ENCODE measurements at places on chromosomes 7 and 10.

DNA sequence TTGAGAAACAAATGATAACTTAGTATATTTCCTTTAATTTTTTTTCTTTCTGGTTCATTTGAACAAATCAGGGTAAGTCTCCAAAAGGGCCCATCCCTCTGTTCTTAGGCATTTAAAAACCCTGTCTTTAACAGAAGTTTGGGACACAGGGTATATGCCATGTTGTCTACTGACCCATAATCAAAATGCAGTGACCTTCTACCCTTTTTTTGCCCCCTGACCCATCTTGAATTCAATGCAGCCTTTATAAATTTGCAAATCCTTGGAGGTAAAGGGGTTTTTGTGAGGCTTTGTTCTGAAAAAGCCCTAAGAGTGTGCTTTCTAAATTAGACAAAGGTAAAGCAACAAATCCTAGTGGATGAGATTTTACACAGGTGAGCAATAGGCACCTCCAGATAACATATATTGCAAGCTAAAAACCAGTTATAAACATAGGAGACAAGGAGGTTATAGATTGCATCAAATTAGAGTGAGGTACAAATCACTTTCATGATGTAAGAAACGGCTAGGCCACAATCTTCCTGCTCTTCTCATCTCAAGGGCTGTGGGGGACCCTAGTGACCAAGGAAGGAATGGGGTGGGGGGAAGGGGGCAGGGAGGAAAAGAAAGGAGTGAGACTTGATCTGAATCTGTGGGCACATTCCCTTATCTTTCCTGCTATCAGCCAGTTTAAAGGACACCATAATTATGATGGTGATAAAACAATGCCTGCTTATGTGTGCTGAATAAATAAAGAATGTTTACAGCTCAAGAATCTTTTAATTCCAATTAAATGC, 2.7 kb downstream of the SKIDA1 start:
- no peak for DNase-seq

DNA sequence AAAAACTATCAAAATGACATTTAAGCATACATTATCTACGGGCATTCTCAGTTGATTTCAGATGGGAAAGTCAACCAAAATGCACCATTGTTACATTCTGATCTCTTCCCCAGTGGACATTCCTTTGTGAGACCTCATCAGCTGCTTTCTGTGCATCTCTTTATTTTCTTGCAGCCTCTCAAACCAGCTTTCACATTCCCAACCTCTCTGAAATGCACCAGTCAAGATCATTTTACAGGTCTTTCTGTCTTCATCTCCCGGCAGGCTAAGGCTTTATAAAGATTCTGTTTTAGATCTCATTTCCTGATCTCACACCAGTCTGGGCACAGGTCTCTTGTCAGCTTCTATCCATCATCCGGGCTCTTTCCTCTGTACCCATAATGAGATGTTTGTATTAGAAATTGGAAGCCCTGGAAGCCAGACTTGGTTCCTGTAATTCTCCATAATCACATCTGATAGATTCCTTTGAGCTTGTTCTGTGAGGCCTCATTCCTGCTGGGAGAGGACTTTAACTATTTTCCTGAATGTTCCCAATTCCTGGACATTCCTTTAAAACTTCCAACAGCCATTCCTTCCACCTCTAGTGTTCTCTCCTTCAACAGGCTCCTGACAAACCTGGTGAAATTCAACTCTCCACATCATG, 44.3 kb upstream of the ARL4A start:
- DNase-seq, result no peak

- no peak for DNase-seq
These were observed 241.7 kb upstream of the GHITM start for GRCh38 chr10:83897626-83898025.

- peak; percentile 94 for DNase-seq
These were observed 106.0 kb downstream of the CUBN start for GRCh38 chr10:17023386-17024298.

DNA sequence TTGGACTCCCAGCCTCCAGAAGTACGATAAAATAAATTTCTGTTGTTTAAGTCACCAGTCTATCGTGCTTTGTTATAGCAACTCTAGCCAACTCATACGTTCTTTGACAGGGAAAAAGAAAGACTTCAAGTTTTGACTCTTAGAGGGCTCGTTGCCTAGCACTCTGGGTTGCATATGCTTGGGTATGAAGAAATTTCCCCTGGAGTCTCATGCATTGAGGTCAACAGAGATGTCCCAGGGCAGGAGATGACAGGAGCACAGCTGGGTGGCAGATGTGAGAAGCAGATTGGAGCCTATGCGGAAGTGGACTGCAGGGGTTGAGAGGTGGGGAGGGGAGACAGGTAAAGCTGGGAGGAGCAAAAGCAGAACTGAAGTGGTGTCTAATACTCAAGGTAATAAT, 63.3 kb upstream of the JAZF1 start:
- no peak for DNase-seq

- DNase-seq, result no peak
These were observed 10.3 kb upstream of the H2AZ2 start for GRCh38 chr7:44858161-44858560.

DNA sequence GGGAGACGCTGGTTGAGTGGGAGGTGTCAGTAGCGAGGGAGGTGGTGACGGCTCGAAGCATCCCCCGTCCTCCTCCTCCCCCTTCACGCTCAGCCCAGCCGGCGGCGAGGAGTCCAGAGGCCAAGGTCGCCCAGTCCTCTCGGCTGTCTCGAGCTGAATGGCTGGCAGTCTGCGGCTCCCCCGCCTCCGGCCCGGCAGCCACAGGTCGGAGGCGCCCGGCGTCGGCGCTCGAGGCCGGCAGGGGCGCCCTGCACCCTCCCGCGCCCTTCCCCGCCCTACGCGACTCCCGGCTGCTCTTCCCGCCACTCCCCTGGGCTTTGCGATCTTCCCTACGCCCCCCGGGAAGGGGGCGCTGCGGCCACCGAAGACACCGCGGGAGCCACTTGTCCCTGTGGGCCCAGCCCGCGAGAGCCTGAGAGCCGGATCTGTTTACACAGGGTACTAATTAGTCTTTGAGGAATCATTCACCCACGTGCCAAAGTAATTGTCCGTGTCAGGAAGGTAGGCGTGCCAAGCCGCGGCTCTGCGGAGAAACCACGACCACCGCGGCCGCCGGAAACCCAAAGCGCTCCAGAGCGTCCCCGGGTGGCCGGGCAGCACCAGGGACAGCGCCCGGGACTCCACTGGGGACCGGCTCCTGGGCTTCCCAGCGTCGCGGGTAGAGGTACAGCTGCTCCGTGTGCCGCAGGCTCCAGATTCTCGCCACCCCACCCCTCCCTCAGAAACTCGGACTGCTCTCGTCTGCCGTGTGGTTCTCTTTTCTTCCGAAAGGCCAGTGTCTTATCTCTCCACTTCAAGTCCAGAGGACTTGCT, at the start of gene NXPH1:
NXPH1 (plus strand) TSS at position 133 of the 813 bp plus-strand sequence.
- DNase-seq, result no peak

DNA sequence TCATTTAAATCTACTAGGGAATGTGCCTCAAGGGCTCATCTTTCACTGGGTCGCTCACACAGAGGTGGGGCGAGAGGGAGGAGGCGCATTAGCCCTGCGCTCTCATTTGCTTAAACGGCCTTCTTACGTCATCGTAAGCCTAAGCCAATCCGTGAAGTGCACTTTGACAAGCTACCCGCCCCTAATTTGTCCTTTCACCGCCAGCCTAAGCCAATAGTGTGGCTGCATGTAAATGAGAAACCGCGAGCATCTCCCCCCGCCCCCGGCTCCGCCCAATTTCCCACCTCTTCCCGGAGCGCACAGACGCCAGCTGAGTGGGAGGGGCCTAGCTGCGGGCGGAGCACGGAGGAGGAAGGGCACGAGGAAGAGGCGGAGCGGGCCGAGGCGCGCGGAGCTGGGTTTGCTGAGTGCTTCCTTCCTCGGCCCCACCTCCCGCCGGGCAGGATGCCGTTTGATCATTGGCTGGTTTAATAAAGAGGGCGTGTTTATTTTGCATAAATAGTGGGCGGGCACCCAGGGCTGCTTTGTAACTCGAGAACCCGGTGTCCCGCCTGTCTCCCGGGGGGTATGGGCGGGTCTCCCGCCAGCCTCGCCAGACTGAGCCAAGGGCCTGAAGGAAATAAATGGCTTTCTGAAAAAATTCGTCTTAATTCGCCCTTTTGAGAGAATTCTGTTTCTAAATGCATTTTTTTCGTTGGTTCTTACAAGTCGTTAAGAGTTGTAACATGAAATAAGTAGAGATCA, 289.6 kb upstream of the NFE2L3 start:
- peak; percentile 100 for DNase-seq

- DNase-seq, result no peak
These were observed 5.5 kb upstream of the MUC12 start for GRCh38 chr7:100963874-100964273.

DNA sequence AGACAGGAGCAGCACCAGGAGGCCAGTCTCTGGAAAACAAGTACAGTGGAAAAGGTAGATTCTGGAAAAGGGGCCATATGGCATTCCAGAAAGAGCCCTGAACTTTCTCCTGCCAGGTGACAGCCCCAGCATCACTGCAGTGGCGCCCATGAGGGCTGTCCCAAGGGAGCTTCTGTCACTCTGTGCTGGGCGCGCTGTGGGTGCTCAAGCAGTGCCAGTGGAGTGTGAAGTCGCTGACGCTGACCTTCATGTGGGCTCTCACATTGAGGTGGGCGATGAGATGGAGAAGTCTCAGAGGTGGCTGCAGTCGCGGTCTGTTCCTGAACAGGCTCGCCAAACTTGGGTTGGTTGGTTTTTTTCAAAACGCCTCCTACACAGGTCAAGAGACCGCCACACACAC, 38.2 kb downstream of the FKBP6 start:
- no peak for DNase-seq

- DNase-seq, result no peak
These were observed 197.7 kb upstream of the POT1 start for GRCh38 chr7:125127304-125127703.

DNA sequence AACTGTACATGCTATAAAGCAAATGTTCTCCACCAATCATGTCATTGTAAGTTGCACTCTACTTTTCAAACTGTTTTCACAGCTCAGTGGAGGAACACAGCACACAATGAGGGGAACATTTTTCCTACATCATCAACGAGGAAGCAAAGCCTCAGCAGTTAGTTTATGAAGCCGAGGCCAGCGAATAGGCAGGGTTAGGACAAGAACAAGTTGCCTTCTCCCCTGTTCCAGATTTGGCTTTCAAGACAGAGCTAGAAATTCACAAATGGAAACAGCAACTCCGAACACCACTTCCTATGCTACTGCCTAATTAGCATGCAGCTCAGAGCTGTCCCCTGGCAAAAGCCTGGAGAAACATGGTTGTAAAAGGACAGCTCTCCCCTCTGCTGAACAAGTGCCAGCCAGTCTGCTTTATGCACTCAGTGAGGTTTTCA, 19.8 kb downstream of the ITGB8 start:
- peak; percentile 41 for DNase-seq

DNA sequence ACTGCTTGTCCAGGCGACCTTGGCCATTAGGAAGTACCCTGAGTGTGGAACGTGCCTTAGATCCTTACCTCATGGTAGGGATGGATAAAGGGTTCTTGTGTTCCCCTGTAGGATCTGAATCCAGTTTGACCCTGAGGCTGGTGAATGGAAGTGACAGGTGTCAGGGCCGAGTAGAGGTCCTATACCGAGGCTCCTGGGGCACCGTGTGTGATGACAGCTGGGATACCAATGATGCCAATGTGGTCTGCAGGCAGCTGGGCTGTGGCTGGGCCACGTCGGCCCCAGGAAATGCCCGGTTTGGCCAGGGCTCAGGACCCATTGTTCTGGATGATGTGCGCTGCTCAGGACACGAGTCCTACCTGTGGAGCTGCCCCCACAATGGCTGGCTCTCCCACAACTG, 31.6 kb downstream of the DMBT1 start:
- DNase-seq, result no peak

DNA sequence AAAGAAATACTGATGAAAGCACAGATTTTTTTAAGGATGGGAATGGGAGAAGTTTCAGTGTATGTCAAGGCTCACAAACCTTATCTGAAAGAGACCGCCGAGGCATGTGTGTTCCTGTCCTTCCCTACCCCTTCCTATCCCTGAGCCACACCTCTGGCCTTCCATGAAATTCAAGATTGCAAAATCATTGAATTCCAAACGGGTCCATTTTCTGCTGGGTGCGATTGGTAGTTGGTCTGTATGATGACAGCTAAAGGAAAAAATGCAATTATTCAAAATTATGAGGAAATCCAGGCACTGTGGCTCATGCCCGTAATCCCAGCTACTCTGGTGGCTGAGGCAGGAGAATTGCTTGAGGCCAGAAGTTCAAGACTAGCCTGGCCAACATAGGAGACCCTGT, 170.1 kb downstream of the ARHGAP12 start:
- no peak for DNase-seq

DNA sequence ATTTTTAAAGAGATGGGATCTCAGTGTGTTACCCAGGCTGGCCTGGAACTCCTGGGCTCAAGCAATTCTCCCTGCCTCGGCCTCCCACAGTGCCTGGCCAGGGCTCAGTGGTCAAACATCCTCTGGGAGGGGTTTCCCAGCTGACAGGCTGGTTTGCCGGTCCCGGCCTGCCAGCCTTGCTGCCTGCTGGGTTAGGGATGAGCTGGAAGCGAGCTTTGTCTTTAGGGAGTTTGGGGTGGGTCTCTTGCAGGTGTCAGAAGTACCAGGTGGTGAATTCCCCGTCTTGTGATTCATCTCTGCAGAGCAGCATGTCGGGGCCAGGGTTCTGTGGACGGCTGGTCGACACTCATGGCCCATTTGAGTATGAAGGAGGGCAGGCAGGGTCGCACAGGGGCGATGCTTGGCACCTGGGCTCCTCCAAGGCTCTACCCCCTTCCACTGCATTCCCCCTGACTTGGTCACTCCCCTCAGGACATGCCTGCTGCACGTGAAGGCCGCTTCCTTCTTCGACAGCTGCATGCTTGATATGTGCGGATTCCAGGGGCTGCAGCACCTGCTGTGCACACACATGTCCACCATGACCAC, 30.3 kb downstream of the ZAN start:
- no peak for DNase-seq

DNA sequence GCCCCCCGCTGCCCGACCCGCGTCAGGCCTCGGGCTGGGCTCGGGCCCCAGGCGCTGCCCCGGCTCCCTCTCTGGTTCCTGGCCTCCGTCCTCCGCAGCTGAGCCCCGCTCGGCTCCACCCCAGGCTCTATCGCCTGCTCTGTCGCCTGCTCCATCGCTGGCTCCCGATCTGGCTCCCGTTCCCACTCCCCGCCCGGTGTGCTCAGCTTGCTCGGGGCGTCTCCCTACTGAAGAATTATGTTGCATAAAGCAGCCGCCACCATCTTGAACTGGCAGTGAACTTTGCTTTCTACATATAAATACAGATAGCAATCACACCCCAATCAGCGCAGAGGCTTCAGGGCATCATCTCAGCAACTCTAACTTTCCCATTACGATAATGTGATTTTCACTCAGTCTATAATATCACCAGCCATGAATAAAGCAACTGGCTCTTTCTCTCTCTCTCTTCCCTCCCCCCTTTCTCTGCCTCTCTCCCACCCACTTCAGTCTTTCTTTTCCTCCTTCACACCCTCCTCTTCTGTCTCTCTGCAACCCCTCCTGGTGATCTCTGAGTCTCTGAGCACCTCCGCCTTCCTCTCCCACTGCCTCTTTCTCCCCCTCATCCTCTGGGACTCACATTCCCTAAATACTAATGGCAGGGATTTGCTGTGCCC, 43.3 kb upstream of the BTRC start:
- DNase-seq, result no peak

DNA sequence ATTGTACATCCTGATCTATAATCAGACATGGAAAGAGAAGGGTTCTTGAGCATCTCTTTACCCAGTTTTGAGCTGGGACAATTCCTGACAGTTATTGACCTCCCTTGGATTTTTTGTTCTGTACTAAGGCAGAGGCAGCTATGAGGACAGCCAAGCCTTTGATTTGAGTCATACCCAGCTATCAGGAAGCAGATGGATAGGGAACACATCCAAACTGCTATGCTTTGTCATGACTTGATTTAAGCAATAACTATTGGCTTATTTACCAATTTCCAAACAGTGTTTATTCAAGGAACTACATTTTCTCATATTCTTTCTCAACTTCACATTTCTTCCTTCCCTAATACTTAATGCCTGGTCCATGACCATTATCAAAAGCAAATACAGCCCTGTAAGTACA, 396.4 kb upstream of the STEAP1 start:
- DNase-seq, result no peak
